ENCODE measurements at places on chromosomes 12 and 14.

DNA sequence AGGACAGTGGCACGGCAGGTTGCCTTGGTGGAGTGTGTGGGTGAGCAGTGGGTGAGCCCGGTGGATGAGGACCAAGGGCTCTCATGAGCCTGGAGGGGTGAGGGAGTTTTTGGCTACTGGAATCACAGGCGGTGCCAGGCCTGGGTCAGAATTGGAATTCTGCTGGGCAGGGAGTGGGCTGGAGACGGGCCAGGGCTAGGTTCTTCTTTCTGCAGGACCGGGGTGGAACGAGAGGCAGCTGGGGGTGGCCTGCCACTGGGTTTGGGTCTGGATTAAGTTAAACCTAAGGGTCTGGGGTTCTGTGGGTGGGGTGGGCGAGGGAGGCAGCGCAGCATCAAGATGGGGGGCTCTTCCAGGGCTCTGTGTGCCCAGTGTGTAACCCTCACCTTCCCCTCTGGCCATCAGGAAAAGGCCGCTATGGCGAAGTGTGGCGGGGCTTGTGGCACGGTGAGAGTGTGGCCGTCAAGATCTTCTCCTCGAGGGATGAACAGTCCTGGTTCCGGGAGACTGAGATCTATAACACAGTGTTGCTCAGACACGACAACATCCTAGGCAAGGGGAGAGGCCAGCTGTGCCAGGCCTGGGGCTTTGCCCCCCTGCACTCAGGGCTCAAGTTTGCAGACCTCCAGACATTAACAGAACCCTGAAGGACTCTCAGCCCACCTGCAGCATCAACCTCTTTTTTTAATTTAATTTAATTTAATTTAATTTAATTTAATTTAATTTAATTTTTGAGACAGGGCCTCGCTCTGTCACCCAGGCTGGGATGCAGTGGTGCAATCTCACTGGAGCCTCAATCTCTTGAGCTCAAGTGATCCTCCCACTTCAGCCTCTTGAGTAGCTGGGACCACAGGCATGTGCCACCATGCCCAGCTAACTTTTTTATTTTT lies 7.0 kb downstream of the ACVRL1 start:
- DNase-seq: no peak

DNA sequence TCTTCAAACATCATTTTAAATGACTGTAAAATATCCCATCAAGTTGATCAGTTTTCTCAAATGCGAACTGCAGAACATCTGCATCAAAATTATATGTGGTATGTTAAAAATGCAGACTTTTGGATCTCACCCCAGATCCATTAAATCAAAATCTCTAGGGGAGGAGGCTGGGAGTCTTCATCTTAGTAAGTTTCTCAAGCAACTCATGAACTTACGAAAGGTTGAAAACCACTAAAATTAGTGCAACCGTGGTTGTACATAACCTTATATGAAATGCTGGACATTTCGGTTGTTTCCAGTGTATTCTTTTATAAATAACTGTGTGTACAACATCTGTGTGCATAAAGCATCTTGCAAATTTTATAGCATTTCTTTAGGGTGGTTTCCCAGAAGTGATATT lies 39.2 kb downstream of the ZFP36L1 start:
- DNase-seq: no peak

DNA sequence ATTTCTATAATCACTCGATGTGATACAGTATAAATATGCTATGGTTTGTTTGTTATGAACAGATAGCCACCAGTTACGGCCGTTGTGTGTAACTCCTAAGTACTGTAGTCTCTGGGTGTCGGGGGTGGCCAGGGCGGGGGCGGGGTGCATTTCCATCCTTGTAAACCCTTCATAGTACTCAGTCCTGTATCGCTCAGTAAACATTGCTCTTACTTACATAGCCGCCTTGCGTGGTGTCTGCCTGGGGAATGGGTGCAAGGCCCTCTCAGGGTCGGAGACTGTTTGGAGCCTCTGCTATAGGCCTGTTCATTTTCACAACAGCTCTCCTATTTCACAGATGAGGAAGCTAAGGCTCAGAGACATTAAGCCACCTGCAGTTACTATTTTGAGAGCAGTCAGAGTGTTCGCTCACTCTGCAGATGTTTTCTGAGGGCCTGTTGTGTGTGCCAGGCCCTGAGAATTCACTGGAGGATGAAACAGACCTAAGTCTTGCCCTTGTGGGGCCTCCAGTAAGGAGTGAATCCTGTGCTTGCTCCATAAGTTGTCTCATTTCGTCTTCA lies 42.5 kb downstream of the JDP2 start:
- DNase-seq: no peak

GRCh38 chr12:34264110-34264509 lies 241.8 kb downstream of the ALG10 start:
- DNase-seq: no peak

DNA sequence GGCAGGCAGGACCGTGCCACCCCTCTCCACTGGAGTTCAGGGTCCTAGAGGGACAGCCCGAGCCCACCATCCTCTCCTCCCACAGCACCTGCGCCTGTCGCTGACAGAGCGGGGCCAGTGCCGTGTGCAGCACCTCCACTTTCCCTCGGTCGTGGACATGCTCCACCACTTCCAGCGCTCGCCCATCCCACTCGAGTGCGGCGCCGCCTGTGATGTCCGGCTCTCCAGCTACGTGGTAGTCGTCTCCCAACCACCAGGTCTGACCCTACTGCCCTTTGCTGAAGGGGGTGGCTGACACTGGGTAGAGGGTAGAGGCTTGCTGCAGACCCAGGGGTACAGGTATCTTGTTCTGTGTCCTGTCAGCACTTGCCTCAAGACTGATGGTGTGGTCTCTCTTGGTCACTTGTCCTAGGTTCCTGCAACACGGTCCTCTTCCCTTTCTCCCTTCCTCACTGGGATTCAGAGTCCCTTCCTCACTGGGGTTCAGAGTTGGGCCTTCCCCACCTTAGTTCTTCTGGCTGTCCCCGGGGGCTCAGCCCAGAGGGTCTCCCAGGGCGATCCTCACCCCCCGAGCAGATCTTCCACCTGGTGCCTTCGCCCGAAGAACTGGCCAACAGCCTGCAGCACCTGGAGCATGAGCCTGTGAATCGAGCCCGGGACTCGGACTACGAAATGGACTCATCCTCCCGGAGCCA lies 42.0 kb downstream of the SH2B3 start:
- no peak for DNase-seq

- DNase-seq: no peak
Measured at GRCh38 chr12:31021181-31021580, 52.5 kb upstream of the DDX11 start.

GRCh38 chr14:92490239-92490959 lies 23.2 kb upstream of the RIN3 start:
- DNase-seq: no peak

Measured in HuH-7 (cell line).